ENCODE measurements at places on chromosomes 5 and 9.

- DNase-seq: no peak
These were observed 414.7 kb downstream of the KDM4C start for GRCh38 chr9:7172154-7173115.

DNA sequence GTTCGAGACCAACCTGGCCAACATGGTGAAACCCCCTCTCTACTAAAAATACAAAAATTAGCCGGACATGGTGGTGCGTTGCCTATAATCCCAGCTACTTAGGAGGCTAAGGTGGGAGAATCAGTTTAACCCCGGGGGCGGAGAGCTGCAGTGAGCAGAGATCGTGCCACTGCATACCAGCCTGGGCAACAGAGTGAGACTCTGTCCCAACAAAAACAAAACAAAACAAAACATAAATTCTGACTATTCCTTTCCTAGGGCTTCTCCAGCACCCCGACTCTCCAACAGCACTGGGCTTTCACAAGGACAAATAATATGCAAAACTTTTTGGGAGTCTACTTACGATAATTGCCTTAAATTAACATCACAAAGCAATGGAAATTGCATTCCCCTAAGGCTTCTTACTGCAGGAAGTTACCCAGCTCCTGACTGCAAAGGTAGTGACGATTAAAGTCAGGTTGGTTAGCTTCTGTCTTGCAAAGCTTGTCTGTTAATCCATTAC lies 15.9 kb upstream of the CDKN2AIPNL start:
- no peak for DNase-seq

GRCh38 chr5:53820802-53821171 lies 260.3 kb downstream of the NDUFS4 start:
- DNase-seq: no peak

- no peak for DNase-seq
These were observed 129.7 kb downstream of the CEMIP2 start for GRCh38 chr9:71638627-71639026.

- no peak for DNase-seq
These were observed 366.8 kb downstream of the FAM170A start for GRCh38 chr5:119996128-119996527.

DNA sequence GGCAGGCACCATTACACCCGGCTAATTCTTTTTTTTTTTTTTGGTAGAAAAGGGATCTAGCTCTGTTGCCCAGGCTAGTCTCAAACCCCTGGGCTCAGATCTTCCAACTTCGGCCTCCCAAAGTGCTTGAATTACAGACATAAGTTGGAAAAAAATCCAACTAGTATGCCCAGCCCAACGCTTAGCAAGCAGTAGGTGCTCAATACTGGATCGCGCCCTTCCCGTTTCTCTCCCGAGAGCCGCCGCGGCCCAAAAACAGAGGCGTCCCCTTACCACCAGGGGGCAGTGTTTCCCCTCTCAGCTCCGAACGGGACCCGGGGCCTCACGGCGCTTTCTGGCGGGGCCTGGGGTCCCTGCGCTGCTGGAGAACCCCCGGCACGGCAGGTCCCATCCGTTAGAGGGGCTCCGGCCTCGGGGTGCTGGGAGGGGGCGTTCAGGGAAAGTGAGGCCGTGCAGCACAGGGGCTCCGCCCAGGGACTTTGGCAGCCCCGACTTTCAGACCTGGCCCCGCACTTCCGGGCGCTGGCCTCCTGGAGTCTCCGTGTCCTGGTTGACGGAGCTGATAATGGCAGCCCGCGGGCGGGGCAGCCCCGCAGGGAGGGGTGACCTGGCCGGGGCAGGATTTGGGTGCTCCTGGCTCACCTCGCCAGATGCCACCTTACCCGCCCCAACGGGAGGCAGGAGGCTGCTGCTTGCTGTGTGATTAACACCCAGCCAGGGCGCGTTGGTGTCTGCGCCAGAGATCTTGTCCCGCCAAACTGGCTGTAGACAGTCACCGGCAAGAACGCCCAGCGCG lies 15.2 kb downstream of the PTGES start:
- DNase-seq: peak; percentile 69

DNA sequence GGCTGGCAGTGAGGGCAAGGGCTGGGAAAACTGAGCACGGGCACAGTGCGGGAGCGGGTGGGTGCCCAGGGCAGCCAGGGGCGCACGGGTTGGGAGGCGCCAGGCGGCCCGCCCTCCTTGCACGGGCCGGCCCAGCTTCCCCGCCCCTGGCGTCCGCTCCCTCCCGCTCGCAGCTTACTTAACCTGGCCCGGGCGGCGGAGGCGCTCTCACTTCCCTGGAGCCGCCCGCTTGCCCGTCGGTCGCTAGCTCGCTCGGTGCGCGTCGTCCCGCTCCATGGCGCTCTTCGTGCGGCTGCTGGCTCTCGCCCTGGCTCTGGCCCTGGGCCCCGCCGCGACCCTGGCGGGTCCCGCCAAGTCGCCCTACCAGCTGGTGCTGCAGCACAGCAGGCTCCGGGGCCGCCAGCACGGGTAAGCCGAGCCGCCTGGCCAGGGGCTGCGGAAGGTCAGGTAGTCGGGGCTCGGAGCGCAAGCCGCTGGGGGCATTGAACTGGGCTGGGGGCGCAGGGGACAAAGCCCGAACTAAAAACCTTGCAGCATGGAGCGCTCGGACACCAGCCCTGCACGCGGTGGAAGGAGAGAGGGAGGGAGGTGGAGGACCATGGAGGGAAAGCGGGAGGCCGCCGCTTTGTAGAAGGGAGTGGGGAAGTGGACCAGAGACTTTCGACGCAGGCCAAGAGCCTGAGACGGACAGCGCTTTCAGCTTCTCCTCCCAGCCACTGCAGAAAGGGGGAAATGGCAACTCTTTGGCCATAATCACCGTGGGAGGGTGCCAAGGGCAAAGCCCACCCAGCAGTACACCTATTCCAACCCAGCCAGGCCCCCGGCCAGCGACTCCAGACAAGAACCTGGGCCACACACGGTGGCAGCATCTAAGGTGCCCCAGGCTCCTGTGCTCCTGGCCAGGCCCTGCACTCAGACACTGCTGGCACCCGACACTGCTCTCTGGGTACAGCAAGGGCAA lies at the start of gene TGFBI:
Gene TGFBI (plus strand): TSS at position 207 of the 961 bp plus-strand sequence. CDS start 68 bp downstream, at position 275.
- no peak for DNase-seq

DNA sequence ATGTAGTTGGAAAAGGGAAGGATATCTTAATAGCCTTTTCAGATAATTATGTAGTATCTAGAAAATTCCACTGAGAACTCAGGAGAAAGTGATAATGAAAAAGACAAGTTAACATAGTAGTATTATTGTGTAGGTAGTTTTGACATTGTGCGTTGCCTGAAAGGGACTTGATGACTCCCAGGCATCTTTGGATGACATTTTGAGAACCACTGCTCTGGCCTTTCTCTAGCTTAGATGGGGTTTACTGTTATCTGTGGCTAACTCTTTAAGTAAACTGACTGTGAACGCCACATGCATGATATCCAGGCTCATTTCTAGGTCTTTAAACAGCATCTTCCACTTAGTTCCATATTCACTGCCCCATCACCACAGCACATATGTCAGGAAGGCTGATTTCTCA lies 14.4 kb upstream of the FYB1 start:
- no peak for DNase-seq

DNA sequence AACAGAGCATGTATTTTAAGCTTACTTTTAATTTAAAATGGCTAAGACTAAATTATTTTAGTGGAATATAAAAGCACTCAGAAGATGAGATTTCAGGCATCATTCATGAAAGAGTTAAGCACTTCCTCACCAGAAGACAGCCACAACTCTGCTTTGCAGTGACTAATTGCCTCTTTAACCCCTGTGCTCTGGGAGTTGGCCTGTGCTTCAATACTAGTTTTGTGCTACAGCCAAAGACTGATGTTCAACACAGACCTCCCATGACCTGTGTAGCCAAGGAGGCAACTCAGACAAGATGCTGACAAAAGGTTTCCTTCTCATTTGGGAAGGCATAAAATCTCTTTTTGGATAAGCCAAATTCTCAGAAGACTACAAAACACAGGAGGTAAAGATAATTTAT lies 353.5 kb downstream of the FBXL17 start:
- DNase-seq: no peak

GRCh38 chr5:37071901-37072581 lies 177.1 kb downstream of the CPLANE1 start:
- DNase-seq: no peak

- no peak for DNase-seq
These were observed 169.3 kb downstream of the PAX5 start for GRCh38 chr9:36864491-36865410.

DNA sequence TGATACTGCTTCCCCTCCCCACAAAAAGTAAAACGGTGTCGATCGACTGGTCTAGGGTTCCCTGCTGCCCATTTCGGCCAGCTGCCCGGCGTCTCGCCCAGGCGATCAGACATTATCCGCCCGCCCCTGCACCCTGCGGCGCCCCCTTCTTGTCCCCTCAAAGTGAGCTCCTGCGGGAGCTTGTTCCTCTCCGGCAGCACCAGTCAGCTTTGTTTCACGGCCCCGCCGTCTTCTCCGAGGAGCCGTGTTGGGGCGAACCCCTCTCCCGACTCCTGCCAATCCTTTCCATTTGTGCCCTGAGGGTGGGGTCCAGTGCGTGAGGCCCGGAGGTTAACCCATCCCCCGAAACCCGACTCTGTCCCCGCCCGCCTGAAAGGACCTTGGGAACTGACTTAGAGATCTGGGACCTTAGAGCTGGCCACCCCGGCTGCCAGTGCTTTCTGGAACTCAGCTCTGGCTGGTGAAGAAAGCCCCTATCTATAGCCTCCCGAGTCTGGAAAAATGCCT lies 518 bp downstream of the UBE2B start:
- DNase-seq: peak; percentile 13

Data from stimulated activated CD8-positive, alpha-beta memory T cell treated with anti-CD3 and anti-CD28 coated beads, Interleukin-12 subunit alpha, Interleukin-12 subunit beta, amount 100 ng/mL, for 4 hours (primary cell).